ENCODE measurements at places on chromosomes 5 and 9. TPM values are rescaled to one million over a fixed set of nuclear protein-coding genes. Genes with fewer than 3 reads are reported as not detected.

The C9 gene
- total RNA-seq: not detected

The TAF1L gene
- total RNA-seq: 0.02 TPM

The PCDHB11 gene
- total RNA-seq: not detected

The IGFBPL1 gene
- 0.21 TPM for total RNA-seq

The ZBED3 gene
- total RNA-seq: 2.9 TPM

The HAVCR1 gene
- total RNA-seq: not detected

DNA sequence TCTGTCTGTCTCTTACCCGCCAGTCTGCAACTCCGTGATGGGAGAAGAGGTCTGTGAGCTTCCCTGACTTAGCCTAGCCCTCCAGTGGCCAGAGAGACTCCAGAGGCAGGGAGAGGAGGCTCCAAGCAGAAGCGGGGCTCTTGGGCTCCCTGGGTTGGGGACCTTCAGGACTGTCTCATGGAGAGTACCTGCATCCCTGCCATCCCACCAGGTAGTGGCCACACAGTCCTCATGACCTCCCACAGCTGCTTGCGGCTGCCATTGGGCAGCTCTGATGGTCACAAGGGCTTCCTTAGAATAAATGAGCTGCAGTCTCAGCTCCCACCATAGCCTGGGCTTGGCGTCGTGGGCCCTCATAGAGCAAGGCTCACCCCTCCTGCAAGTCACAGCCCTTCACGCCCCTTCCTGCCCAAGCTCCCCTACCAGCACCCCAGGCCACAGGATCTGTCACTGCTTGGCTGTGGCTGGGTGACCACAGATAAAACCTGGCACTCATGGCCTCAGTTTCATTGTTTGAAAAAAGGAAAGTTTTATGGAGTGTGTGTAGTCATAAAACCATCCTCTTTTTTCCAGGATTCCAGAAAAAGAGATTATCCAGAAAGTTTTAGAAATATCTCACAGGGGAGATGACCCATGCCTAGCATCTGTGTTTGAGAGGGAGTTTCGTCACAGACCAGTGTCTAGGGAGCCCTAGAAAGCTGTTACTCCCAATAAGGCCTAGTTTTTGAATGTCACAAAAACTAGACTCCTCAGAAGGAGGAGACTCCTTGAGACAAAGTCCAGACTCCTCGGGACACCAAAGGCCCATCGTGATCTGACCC is 48.4 kb downstream of the PPARGC1B start:
- H3K36me3 ChIP-seq: peaks cover 12% of the 10 kb centered on the region
- no peak overlapping the region for H3K4me3 ChIP-seq
- H3K4me1 ChIP-seq: peaks cover 18% of the 10 kb centered on the region
- H3K27ac ChIP-seq: no peak overlapping the region
- no peaks in the 10 kb centered on the region for H3K27me3 ChIP-seq

DNA sequence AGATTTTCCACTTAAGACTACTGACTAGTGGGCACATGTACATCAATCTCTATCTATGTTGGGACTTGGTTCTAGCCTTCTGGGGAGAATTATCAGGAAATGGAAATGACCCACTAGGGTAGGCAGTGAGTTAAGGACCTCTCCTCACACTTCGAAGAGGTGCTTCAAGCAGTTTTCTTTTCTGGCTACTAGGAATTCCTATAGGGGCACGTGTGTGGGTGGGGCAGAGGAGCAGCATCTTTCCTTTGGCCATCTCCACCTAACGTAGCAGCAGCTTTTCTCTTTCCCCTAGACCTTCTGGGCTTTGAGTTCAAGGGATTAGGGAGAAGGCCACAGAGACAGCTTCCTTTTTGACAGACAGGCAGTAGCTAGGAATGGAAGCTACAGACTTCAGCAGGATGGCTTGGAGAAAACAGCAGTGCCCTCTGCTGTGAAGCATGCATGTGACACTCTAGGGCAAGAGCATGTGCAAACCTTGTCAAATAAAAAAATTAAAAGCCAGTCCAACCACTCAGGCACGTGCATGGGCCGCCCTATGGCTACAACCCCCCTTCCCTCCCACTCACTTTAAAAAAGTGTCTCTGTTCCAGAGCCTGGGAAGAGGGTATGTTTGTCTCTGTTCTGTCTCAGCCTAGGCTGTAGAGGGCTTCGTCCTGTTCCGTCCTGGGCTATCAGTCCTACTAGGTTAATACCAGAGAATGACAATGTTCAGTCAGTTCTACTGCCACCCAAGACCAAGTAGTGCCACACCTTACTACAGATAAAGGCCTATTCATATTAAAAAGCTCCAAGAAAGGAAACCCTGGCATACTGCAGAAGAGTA is 8.7 kb upstream of the GFRA3 start:
- DNase-seq: peak; percentile 23
- no peaks in the 10 kb centered on the region for H3K36me3 ChIP-seq
- H3K4me3 ChIP-seq: no peak overlapping the region

DNA sequence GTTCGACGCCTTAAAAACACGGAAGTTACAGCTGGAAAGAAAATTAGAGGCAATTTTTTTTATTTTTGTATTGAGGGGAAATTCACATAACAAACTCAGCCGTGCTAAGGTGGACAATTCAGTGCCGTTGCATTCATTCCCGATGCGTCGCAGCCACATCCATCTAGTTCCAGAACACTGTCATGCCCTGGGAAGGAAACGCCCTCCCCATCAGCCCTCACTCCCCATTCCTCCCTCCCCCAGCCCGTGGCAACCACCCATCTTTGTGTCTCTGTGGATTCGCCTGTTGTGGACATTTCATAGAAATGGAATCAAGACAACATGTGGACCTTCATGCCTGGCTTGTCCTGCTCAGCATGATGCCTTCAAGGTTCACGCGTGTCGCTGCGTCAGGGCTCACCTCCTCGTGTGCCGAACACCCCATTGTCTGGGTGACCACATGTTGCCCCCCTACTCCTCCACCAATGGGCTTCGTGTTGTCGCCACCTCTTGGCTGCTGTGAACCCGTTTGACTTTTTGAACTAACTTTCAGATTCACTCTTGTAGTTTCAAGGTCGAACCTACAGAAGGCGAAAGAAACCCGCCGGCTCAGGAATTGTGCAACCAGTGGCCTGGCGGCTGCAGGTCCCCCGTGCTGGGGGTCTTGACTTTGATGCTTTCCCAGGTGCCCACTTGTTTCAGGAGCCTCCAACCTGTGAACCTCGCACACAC is 17.4 kb upstream of the CAMSAP1 start:
- H3K27ac ChIP-seq: peak overlapping the region; percentile 94
- no peaks in the 10 kb centered on the region for H3K27me3 ChIP-seq
- peaks cover 39% of the 10 kb centered on the region for H3K4me1 ChIP-seq
- peak overlapping the region; percentile 19 for H3K4me3 ChIP-seq

GRCh38 chr5:123538670-123539459 is 26.9 kb downstream of the CSNK1G3 start:
- H3K27ac ChIP-seq: no peak overlapping the region
- no peak for DNase-seq
- H3K27me3 ChIP-seq: no peaks in the 10 kb centered on the region
- H3K4me3 ChIP-seq: no peak overlapping the region
- peaks cover 47% of the 10 kb centered on the region for H3K4me1 ChIP-seq

DNA sequence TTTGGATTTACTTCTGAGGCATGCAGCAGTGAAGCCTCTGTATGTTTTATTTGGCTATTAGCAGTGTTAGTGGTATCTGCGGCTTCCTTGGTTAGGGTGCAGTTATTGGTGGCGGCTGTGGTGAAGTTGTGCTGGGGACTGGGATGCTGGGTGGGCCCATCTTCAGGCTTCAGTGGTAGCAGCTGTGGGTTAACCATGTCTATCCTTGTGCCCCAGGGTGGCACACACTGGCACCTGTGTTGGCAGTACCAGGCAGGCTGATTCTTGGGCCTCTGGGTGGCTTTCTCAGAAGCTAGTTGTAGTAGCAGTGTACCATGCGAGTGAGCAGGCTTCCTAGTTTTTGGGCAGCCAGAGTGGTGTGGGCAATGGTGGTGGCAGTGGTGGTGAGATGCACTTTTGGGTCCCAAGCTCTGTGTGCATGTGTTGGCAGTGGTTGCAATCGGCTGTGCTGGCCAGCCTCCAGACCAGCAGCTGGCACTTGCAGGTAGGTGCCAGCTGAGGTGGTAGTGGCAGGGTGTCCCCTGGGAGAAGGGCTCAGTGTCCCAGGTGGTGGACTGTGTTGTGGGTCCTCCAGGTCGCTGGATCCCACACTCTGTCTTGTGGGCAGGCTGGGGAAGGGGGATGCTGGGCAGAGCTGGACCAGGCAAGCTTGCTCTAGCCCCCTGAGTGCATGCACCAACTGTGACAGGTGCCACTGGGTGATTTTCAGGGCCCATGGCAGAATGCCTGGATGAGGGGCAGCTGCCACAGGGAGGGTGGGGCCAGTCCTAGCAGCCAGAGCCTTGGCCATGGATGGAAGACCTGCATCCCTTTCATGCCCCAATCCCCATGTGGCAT is 13.6 kb downstream of the AHRR start:
- H3K27me3 ChIP-seq: peaks cover 4% of the 10 kb centered on the region
- peaks cover 3% of the 10 kb centered on the region for H3K36me3 ChIP-seq
- peak overlapping the region; percentile 92 for H3K27ac ChIP-seq
- DNase-seq: no peak
- H3K4me1 ChIP-seq: peaks cover 46% of the 10 kb centered on the region

DNA sequence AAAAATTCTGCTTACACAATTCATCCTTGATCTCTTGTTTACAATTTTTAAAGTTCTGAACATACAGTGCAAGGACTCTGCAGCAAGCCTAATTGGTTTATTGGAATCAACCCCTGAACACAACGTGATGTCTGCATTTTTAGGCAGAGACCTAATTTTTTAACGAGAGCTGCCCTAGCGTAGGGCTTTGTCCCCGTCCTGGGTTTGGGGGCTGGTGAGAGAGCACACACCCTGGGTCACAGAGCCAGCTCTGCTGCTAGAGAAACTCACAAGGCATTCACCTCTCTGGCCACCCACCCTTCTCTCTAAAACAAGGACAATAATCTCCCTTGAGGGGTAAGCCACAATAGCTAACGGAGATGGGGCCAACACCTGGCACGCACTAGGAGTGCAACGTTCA is 28.2 kb downstream of the SH3PXD2B start:
- no peak overlapping the region for H3K4me3 ChIP-seq
- H3K27me3 ChIP-seq: peaks cover 4% of the 10 kb centered on the region
- H3K36me3 ChIP-seq: no peaks in the 10 kb centered on the region

GRCh38 chr9:78898234-78898633 is 601.3 kb downstream of the PSAT1 start:
- no peak overlapping the region for H3K27ac ChIP-seq
- H3K4me3 ChIP-seq: no peak overlapping the region
- H3K36me3 ChIP-seq: no peaks in the 10 kb centered on the region
- H3K4me1 ChIP-seq: no peaks in the 10 kb centered on the region
- no peaks in the 10 kb centered on the region for H3K27me3 ChIP-seq
- no peak for DNase-seq

- no peak for DNase-seq
- H3K4me3 ChIP-seq: no peak overlapping the region
Measured at GRCh38 chr9:131113655-131114054, 11.7 kb upstream of the NUP214 start.

GRCh38 chr9:127987103-127987614 is 6.4 kb upstream of the EEIG1 start:
- DNase-seq: no peak
- H3K27ac ChIP-seq: no peak overlapping the region

- no peak overlapping the region for H3K27ac ChIP-seq
- H3K4me1 ChIP-seq: no peaks in the 10 kb centered on the region
Measured at GRCh38 chr9:14574173-14574572, 119.1 kb downstream of the ZDHHC21 start.

DNA sequence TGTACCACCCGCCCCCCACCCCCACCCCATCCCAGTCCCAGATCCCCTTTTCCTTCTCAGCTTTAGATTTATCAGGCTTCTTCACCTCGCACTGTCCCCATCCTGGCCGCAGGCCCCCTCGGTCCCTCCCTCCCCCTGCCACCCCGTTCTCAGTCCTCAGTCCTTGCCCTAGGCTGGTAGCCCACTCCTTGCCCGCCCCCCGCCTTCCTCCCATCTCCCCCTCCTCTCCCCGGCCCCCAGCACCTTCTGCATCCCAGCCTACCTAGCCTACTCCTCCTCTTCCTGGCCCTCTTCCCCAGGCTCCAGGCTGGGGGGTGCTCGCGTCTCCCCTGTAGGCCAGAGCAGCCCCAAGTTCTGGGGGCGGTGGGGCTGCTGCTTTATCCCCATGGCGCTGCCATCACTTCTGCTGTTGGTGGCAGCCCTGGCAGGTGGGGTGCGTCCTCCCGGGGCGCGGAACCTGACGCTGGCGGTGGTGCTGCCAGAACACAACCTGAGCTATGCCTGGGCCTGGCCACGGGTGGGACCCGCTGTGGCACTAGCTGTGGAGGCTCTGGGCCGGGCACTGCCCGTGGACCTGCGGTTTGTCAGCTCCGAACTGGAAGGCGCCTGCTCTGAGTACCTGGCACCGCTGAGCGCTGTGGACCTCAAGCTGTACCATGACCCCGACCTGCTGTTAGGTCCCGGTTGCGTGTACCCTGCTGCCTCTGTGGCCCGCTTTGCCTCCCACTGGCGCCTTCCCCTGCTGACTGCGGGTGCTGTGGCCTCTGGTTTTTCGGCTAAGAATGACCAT is 828 bp downstream of the NPR2 start:
- H3K4me1 ChIP-seq: peaks cover 7% of the 10 kb centered on the region
- H3K4me3 ChIP-seq: no peak overlapping the region
- no peak for DNase-seq

DNA sequence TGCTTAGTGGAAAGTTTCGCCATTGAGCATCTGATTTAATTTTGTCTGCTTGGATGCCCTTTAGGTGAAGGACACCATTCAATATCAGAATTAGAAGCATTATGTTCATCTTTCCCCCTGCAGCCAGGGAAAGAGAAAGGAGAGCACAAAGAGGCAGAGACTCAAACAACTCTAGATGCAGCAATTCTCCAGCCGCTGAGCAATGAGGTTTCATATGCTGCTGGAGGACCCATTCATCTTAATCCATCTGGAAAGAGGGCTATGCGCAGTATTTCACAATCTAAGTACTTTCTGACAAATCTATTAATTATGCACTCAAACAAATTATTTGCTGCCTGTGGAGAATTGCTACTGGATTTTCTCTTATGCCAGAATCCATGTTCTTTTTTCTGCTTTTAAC is 527.0 kb upstream of the TUSC1 start:
- no peaks in the 10 kb centered on the region for H3K27me3 ChIP-seq
- no peak for DNase-seq
- H3K27ac ChIP-seq: no peak overlapping the region
- H3K4me1 ChIP-seq: no peaks in the 10 kb centered on the region
- no peaks in the 10 kb centered on the region for H3K36me3 ChIP-seq
